ENCODE measurements at places on chromosomes 12 and 14.

DNA sequence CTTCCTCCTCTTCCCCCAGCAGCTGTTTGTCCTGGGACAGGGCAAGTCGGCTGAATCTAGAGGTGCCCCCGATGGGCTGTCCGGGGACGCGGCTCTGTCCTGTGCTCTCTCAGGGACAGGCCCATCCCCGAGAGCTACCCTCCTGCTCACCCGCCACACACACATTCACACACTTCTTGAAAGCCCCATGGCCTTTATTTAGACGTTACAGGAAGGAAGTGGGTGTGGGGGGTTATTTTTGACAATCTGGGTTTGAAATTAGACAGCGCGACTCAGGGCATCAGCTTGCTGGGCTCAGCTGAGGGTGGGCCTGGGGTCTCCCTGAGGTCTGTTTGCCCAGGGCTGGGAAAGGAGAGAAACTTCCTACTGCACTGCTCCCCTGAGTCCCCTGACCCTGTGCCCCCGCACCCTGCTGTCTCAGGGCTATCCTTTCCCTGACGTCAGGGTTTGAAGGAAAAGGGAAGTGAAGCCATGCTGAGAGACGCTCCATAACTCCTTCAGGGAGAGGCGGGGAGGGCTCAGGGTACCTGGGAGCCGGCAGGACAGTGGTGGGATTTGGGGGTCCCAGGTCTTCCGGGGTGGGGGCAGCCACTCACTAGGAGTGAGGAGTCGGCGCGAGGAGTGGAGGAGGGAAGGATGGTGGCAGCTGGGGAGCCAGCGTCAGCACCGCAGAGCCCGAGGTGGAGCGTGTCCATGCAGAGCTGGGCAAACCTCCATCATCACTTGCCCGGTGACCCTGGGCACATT, 8.1 kb downstream of the PTPN6 start:
- no peak for DNase-seq

DNA sequence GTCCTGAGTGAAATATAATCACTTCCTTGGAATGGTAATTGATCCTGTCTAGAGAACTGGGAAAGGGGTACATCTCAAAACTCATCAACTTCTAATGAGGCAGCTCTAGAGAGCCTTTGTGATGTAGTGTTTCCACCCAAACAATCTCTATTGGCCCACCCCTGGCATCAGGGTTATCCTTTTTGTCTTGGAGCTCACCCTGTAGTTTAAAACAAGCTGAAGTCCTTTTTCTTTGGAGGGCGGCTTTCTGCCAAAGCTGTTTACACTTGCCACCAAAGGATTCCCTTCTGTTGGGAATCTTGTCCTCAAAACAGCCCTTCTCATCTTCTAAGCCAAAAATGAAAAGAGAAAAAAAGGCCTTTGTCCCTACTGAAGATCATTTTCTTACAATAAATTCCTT, 60.6 kb upstream of the GTF2A1 start:
- DNase-seq: no peak

- DNase-seq: no peak
Observed at GRCh38 chr12:114226241-114226928, 179.6 kb downstream of the TBX5 start.

GRCh38 chr14:71108398-71109119, 201.3 kb downstream of the PCNX1 start:
- DNase-seq: no peak

DNA sequence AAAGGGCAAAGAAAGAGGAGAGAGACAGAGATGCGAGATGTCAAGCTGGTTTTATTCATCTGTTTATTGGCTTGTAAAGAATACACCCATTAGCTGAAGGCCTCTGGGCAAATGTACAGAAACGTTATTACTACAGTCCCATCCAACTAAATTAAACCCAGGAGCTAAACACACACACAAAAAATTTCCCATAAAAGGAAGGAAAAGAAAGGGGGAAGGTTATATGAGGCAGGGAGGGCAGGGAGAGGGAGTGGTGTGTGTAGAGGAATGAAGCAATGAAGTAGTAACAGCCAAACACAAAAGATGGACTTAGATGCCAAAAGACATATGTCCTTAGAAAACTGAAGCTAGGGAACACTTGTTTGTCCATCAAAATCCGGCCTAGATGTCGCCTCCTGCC, 3.1 kb upstream of the MFAP5 start:
- DNase-seq: no peak

- no peak for DNase-seq
Observed at GRCh38 chr12:116558280-116559161, 660 bp upstream of the MAP1LC3B2 start.

DNA sequence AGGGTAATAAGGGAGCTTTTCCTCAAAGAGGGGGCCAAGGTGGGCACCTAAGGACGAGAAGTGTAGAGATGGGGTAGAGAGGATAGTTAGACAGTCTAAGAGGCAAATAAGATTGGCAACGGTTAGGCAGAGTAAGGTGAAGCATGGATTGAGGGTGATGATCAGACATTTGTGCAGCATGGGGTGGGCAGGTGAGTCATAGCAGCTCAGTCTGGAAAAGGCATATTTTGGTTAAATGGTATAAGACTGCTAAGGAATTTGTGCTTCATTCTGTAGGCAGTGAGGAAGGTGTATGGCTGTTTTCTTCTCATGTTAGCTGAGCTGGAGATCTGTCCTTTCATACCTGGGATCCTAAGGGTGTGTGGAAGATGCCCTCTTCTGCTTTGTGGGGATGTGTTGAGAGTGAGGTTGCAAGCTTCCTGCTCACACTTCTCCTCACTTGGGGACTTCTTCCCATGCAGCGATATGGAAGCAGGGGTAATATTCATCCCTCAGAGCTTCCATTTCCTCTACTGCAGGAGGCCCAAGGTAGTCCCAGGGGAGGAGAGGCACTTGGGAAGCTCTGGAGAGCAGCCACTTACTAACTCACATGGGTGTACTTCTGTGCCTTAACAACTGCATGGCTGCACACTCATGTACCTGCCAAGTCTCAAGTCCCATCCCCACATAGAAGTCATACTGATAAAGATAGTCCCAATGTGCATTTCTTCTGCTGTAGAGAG, 28.9 kb downstream of the GSG1 start:
- DNase-seq: no peak
